Ammon's horn (tissue), 1 donor: ENCODE measurements at places on chromosomes 6 and 20.
A peak's percentile ranks its signal among the peaks of the same experiment; 100 is the strongest.

- no peak for DNase-seq
Measured at GRCh38 chr6:45448417-45449389, 71.0 kb upstream of the SUPT3H start.

GRCh38 chr20:8449123-8449522 is 317.1 kb downstream of the PLCB1 start:
- DNase-seq, result peak; percentile 47

- DNase-seq, result no peak
Measured at GRCh38 chr20:41462372-41463161, 95.9 kb upstream of the EMILIN3 start.

DNA sequence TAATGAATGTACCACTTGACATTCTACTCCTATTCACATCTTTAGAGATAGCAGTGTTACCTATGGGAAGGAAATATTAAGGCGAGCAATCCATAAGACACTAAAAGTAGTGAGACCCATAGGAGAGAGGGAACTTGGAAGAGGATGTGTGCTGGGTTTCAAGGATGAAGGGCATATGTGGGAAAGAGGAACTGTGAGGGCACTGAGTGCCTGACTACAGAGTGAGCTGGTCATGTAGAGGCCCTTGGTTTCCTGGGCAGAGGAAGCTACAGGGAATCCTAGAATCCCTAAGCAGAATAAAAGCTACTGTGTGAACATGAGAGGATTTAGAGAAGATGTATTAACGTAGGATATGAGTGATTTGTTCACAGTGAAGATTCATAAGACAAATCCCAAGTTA is 262.8 kb downstream of the FARS2 start:
- no peak for DNase-seq
